ENCODE measurements at places on chromosomes 3 and 15.

DNA sequence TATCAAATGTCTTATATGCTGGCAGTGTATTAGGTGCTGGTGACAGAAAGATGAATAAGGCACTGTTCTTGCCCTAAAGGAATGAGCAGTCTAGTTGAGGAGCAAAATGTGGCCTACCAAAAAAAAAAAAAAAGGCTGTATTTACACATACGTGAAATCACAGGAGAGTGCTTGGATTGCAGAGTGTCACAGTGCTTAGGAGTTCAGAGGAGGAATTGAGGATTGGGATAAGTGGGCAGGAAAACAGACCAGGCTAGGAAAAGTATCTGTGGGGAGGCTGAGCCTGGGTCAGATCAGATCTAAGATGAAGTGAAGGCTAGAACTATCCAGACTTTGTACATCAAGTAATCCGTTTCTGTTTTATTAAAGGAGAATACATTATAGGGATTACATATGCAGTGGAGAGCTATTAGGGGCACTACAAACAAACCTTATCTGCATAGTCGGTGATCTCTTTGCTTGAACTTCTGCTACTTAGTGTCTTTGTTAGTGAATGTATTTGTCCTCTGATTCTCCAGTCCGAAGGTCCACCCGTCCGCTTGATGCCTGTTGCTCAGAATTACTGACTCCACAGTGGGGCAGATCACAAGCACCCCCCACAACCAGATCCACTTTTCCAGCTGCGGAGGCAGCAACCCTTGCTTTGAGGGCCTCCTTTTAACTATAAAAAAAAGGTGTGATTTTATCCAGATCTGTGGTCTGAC lies 80.0 kb downstream of the FNDC3B start:
- no peak for DNase-seq

DNA sequence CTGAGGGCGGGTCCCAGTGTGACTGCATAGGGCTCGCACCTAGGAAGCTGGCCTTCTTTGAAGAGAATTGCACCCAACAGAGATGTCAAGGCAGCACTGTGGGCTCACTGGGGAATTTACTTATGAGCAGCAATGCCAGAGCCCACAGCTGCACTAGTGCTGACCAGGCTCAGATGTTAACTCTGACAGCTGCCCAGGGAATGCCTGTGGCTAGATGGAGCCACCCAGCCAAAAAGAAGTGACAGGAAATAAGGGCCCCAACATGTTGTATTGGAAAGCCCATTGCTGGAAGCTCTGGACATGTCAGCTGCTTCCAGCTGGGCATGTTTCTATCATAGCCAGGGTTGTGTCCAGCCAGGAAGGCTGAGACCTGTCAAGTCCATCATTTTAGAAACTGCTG lies 90.9 kb upstream of the ZNF280D start:
- no peak for DNase-seq

DNA sequence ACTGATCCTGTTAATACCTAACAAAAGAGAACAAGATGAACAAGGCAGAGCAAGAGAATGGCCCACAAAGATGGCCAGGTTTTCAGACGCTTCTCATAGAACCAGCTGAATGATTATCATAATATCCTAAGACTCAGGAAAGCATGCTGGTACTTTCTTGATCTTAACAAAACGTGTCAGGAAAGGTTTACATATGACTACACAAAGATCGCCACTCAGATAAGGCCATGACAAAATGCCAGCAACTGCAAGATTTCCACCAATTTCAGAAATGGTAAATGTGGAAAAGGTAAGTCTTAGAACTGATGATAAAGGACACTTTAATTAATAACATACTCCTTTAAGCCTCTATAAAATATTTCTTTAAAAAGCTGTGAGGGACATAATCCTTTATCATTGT lies 108.8 kb downstream of the DLG1 start:
- DNase-seq, result no peak

DNA sequence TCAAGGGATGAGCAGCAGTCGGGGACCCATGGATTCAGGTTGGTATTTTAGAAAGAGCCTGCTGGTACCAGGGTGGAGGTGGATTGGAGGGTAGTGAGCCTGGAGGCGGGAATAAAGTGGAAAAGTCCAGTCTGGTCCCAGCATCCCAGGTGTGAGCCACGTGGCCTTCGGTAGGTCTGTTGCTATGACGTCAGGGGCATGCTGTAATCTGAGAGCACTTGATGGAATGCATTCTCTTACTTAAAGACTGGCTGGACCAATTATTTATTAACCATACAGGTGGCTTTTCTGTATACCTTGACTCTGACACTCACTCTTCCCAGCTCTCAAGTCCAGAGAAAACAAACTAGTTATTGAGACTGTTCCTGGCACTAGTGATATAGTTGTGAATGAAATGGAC lies 389.9 kb upstream of the RGMA start:
- no peak for DNase-seq

DNA sequence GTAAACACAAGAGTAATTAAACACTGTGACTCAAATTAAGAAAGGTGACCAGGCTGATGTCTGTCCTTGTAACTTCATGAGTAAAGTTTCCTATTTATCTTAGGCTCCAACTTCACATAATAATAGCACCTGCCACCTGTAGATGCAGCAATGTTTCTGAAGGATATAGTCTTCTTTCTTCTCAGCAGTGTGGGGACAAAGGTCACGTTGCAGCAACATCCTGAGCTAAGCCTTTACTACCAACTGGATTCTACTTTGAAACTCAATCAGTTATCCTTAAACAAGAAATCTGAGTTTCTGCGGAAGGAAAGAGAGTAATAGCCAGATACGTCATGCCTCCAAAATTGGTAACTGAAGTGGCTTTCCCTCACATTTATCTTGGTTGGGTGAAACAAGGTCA lies 253.1 kb downstream of the RBMS3 start:
- no peak for DNase-seq

DNA sequence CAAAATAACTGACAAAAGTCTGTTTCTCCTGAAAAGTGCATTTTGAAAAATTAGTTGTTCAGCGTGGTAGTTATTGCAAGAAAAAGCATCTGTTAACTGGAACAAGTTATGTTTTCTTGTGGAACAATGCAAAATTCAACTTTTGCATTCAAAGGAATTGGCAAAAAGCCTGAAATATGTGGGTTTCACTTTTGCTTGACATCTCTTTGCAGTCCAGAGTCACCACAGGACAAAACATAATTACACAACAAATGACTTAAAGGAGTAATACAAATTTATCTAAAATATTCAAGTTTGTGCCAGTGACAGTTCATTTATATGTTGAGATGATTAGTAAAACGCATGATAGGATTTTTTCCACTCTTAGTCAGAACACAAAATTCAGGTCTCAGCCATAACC lies 96.3 kb upstream of the P2RY1 start:
- peak; percentile 58 for DNase-seq

DNA sequence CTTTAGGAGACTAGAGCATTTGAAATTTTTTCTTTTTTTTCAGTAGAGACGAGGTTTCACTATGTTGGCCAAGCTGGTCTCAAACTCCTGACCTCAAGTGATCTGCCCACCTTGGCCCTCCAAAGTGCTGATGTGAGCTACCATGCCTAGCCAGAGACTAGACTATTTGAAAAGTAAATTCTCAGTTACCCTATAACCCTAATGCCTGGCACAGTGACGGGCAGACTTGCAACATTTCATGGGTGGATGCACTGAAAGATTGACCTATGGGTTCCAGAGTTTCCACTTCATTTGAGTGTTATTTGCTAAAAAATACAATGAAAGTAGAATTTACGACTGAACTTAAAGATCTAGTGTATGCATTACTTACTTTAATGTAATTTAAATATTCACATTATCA lies 45.7 kb upstream of the LIPC start:
- DNase-seq, result no peak

- no peak for DNase-seq
Observed at GRCh38 chr15:39752991-39753390, 29.6 kb downstream of the FSIP1 start.

DNA sequence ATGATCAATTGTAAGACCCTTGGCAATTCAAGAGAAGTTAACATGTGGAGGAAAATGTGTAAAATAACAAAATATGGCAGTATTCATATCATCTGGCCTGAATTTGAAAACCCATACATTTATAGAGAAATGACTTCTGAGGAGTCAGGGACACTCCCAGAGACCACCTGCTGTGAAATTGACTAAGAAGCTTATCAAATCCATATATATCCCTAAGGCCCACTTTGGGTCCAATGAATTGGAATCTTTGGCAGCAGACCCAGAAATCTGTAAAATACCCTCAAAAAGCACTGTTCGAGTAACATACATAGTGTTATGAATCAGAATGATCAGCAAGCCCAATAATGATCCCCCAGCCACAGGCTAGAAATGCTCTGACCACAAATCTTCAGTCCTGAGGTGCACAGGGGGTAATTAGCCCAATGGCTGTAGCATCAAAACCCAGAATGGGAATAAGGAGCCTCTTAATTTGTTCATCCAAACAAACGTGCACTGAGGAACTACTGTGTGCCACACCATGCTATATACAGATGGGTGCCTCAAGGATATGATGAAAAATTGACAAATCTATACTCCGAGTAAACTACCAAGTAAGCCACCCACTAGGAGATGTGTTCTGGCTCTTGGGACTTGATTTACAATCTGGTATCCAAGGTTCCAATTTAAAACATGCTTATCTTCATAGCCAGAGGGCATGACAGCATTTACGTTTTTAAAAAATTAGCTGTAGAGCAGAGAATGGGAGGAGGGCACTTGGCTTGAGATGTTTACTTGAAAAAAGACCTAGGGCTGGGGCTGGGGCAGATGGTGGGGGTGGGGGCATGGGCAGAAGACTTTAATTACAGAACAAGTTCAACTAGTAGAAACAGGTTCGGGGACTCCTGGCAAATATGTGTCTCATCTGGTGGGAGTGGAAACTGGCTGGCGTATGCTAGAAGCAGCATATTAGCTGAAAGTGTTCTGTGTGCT lies 9.1 kb upstream of the ARHGEF3 start:
- DNase-seq, result no peak

DNA sequence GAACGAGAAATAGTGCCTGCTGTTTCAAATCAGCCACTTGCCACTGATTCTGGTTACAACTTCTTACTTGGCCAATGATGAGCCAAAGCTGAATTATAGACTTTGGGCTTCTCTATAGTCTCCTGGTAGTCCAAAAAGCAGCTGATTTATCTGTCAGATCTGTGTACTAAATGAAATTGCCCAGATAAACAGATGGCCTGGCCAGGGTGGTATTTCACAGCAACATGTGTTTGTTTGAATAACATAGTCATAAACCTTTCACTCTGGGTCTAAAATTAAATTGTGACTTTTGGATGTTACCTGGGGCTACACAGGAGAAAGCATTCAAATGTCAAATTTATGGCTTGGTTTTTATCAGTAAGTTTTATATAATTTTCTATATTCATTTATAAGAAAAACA lies 147.0 kb downstream of the NECTIN3 start:
- DNase-seq, result no peak

- no peak for DNase-seq
Observed at GRCh38 chr15:60704717-60705116, 225.8 kb upstream of the ICE2 start.

DNA sequence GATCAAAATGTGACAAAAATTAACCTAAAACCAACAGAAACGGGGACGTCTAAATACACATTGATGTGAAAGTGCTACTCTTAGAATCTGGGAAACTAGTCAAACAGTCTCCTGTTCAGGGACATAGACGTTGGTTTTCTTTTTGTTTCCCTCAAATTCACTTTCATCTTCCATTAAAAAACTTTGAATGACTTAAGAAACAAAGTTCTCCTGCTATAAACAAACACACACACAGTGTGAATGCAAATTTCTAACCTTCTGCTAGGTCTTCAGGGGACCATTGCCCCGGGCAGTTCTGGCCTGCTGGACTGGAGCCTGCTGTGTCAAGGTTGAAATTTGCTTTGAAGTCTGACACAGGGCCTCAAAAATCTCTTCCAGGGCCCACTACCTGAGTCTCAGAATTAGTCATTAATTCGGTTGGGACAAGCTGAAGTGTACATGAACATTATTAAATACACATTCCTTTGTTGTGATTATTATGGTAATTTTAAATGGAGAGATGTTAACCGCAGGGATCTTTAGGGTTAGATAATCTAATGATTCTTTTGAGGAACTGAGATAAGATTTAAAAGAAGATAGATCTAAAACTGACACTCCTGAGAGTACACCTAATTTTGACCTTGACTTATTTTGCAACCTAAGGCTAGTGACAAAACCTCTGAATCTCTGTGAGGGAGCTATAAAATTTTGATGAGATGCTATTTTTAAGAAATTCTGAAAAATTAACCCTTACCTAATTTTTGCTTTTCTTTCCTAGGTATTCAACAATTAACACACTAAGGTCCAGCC lies 1260.4 kb downstream of the ROBO1 start:
- DNase-seq, result no peak

DNA sequence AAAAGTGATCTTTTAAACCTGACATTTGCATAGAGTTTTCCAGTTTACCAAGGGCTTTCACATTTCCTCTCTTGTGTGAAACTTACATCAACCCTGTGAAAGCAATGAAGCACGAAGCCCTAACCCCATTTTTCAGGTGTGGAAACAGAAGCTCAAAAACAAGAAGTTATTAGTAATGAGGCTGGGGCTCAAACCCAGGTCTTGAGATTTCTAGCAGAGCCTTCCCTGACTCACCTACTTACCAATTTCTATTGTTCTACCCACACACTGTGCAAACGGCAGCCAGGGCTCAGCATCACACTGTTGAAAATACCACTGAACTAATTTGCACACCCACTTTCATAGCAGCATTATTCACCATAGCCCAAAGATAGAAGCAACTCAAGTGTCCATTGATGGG lies 117.8 kb upstream of the IGF1R start:
- DNase-seq, result no peak

- DNase-seq, result peak; percentile 83
Observed at GRCh38 chr3:124117486-124117885, 125.6 kb upstream of the ROPN1 start.

DNA sequence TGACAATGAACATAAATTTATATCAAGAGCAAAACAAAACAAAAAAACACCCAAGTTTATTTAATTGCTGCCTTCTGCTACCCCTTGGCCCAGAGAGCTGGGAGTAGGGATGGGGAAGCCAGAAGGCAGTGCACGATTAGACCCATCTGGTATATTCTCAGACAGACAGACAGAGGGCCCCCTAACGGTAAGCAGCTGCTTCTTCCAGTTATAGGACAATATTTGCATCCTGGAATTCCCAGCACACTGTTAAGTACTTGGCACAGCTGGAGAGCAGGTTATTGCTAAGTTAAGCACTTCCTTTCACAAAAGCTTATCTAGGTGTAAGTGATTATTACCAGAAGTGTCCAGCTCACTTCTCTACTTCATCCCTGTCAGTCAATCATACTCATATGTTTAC lies 39.3 kb downstream of the C2CD4B start:
- DNase-seq, result peak; percentile 61

Measured in fibroblast of mammary gland (primary cell).